ENCODE measurements at places on chromosomes 2 and 18.

- no peak for DNase-seq
Measured at GRCh38 chr2:216683846-216684245, 11.5 kb downstream of the IGFBP5 start.

GRCh38 chr18:3151399-3152264 lies 68.1 kb downstream of the MYOM1 start:
- DNase-seq = peak; percentile 50

DNA sequence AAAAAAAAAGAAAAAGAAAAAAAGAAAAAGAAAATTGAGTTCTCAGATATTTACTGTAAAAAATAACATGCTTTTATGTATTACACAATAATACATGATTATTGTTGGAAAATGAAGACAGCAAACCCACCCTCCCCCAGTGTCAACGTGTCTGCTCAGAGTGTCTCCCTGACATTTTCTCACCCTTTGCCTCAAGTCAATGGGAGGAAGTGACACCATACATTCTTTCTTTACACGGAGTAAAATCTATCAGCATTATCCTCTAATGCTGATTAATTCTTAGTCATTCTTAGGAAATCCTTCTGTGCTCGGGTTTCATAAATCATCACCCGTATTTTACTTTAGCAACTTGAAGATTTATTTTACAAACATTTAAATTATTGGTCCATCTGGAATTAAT lies 32.0 kb downstream of the CTAGE1 start:
- no peak for DNase-seq

- no peak for DNase-seq
Measured at GRCh38 chr2:86750240-86750839, 30.2 kb downstream of the RMND5A start.

- no peak for DNase-seq
Measured at GRCh38 chr2:46461709-46462171, 17.6 kb upstream of the TMEM247 start.

- no peak for DNase-seq
Measured at GRCh38 chr2:65489269-65489668, 56.9 kb upstream of the SPRED2 start.

GRCh38 chr2:65055422-65056214 lies 598 bp upstream of the CEP68 start:
- DNase-seq = peak; percentile 68

DNA sequence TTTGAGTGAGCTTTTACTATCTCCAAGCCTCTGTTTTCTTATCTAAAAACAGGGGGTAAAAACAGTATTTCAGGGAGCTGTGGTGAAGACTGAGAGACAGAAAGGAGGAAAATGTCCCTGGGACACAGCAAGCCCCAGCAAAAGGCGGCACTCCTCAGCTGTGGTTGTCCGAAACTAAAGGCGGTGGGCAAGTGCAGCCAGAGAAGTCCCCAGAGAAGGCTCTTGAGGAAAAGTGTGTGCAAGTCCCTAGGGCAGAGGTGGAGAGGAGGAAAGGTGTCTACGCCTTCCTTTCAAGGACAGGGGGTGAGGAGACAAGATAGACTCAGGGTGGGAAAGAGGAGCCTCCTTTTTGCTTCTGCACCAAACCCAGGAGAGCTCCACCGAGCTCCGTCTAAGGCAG lies 45.5 kb downstream of the CYP27C1 start:
- DNase-seq = no peak

DNA sequence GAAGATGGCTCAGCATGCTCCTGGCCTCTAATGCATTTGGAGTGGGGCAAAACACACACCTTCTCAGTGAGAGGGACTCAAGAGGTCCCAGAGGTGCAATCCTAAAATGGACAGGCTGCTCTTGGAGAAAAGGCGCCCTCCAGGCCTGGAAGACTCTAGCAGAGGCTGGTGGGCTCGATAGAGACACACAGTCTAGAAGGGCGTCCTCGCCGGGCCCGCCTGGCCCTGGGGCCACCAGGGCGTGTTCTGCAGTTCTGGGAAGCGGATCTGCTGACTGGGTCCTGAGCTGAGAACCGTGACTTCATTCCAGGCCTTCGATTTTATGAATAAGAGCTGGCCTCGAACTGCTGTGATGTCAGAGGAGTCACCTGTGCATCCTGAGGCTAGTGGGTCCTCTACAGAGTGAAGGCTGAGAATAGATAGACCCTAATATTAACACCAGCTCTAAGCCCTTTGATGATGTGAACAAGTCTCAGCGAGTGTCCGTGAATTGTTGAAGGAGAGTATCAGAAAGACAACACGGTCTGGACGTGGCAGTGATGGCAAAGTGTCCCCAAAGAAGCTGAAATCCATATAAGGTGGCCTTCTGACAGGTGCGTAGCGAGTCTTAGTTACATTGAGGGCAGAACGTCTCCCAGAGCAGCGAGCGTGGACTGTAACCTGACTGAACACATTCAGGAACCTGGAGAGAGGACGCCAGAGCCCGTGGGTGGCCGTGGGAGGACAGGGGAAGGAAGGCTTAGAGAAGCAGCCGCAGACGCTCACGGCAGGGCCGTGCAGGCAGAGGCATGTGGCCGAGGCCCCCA lies 136.9 kb downstream of the PTGR3 start:
- DNase-seq = no peak

GRCh38 chr2:69693775-69694450 lies 48.0 kb upstream of the ANXA4 start:
- no peak for DNase-seq

GRCh38 chr18:44859263-44859662 lies 178.6 kb downstream of the SETBP1 start:
- no peak for DNase-seq

GRCh38 chr2:221486106-221486505 lies 86.0 kb downstream of the EPHA4 start:
- no peak for DNase-seq

DNA sequence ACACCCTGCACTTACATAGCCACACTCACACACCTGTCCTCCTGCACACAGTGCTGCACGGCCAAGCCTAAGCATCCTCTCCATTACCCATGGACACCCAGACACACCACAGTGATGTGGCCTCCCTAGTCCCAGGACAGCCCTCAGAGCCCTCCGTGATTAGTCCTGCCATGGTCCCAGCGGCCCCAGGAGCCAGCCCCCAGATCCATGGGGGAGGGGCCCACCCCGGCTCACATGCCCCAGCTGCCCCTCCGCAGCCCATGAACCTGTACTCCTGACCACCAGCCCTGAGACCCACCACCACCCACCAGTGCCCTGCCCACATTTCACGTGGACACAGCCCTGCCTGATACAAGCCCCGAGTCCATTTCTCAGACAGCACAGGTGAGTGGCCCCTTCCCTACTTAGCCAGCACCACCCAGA lies 8.1 kb upstream of the DUSP2 start:
- DNase-seq = no peak

DNA sequence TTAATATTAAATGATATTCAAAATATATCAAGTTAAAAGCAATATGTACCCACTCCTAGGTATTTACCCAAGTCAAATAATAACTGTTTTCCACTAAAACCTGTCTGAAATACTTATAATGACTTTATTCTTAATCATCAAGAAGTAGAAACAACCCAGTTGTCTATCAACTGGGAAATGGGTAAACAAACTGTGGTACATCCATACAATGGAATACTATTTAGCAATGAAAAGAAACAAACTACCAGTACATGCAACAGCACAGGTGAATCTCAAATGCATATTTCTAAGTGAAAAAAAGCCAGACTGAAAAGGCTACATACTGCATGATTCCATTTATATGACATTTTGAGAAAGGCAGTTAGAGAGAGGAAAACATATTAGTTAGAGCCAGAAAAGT lies 559.9 kb downstream of the MBD2 start:
- no peak for DNase-seq

GRCh38 chr2:24315669-24316068 lies 44.7 kb downstream of the ITSN2 start:
- DNase-seq = no peak

GRCh38 chr18:10404168-10404567 lies 50.3 kb upstream of the APCDD1 start:
- DNase-seq = no peak

- DNase-seq = no peak
Measured at GRCh38 chr2:10814571-10815331, 2.2 kb upstream of the PDIA6 start.

GRCh38 chr2:196101325-196101991 lies 32.8 kb upstream of the DNAH7 start:
- no peak for DNase-seq

- DNase-seq = no peak
Measured at GRCh38 chr2:88159481-88159880, 10.7 kb upstream of the THNSL2 start.

- no peak for DNase-seq
Measured at GRCh38 chr18:1296237-1296636, 391.6 kb downstream of the ADCYAP1 start.

DNA sequence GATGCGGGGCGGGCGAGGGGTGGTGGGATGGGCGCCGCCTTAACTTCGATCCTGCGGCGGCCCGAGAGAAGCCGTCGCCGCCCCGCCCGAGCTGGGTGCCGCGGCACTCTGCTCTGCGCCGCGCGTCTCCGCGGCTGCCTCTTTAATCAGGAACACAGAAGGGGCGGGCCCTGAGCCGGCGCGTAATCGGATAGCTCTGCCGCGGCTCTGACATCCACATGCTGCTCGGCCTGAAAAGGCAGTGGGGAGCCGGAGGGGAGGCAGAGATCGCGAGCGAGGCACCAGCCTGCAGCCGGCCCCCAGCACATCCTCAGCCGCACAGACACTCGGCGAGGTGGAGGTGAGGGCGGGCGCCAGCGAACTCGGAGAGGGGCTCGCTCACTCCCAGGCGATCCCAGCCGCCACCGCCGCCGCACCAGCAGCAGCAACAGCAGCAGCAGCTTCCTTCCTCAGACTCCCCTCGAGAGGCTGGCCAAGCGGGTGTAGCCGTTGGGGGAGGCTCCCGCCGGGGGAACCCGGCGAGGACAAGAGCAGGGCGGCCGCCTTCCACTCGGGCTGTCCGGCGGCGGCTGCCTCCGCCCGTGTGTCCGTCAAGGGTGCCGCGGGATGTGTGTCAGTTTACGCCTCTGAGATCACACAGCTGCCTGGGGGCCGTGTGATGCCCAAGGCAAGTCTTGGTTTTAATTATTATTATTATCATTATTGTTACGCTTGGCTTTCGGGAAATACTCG lies at the start of gene NRP2:
TSS of gene NRP2 (plus strand) at position 263 of the 732 bp plus-strand sequence. CDS start 790 bp downstream, outside the sequence.
- DNase-seq = peak; percentile 89

DNA sequence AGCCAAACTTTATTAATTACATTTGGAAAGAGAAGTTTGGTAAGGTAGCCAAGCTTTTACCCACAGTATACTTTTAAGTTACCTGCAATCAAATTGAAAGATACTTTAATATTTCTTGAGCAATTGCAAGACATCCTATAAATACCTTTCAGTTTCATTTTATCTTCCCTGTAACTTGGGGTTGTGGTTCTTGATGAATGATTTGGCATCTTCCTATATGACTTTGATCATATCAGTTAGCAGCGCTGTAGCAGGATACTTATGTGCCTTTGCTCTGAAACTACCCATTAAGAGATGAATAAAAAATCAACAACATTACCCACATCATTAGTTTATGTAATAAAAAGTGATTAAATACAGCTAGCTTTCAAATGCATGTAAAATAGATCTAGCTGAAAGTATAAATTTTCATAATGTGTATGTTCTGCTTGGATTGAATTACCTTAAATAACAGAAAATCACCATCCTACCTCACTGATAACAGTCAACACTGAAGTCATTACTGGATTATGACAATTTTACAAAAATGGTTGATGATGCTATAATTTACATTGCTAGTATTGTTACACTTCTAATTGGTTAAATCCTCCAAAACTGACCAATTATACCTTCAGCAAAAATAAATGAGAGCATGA lies 50.4 kb downstream of the MMADHC start:
- DNase-seq = no peak

DNA sequence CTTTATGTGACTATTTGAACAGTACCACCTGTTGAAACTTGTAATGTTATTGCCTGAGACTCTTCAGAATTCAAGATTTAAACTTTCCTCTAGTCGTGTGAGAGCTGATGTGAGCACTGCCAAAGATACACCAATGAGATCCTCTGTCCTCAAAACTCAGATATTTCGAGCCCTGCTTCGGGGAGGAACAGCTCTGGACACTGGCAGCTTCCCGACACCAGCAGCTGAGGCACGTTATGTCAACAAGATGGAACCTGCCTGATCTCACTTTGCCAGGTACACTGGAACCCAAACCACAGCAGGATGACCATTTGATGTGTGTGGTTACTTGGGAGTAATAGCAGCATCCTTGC lies 319.9 kb upstream of the RBMS1 start:
- no peak for DNase-seq

DNA sequence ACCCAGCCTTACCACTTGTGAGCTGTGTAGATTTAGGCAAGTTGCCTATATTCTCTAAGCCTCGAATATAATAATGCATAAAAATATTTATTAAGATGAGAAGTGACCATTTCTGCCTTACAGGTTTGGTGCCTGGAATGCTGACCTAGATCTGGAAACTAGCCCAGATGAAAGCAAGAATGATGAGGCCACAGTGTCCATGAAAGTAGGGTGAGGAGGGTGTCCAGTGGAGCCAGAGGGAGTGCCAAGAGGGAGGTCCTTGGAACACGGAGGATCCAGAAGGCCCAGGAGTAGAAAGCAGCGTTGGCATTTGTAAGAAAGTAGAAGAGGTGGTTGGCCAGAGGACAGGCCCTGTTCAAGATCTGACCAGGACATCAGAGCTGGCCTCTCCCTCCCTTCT lies 334.3 kb downstream of the CELF4 start:
- DNase-seq = no peak

DNA sequence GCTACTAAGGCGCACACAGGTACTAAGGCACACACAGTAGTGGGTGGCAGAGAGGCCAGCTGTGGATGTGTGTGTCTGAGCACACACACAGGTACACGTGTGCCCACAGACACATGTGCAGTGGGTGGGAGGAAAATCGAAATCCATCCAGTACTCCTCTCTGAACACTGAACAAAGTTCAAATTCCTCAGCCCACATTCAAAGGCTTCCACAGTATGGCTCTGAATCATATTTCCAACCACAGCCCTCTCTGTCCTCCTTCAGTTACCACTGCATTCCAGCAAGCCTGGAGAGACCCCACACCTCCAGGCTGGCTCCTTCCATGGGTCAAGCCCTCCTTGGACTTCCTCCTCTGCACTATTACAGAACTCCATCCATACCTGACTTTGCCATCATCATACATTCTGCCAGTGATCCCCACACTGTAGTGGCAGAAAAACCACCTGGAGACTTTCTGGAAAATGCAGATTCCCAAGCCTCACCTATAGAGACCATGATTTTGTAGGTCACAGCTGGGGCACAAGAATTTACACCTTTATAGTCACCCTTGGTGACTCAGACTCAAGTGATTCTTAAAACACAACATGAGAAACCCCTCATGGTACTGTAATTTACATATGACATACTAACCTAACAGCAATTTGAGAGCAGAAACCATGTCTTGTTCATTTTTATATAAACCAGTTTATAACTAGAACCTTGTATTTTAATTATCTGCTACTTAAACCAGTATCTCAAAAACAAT lies 31.4 kb downstream of the EPG5 start:
- DNase-seq = no peak

GRCh38 chr2:229641676-229642075 lies 72.7 kb downstream of the DNER start:
- DNase-seq = no peak

- DNase-seq = peak; percentile 41
Measured at GRCh38 chr2:224682134-224682533, 34.0 kb downstream of the CCDC195 start.

Measured in NCI-H2171 (cell line).